ENCODE measurements at places on chromosomes 3 and 15.

GRCh38 chr15:66560856-66561525 is 4.8 kb downstream of the LCTL start:
- DNase-seq = no peak

DNA sequence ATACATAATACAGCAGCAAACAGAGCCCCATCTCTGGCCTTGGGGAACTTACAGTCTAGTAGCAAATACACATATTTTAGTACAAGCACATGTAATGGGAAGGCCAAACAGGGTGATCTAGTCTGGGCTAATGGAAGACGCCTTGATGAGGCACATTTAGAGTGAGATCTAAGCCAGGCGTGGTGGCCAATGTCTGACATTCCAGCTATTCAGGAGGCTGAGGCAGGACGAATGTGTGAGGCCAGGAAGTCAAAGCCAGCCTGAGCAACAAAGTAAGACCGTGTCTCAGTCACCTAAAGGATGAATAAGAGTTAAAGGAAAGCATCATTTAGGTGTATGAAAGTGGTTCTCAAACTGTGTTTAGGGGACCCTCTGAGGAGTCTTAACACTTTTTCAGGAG is 291.9 kb downstream of the MAGI1 start:
- DNase-seq = no peak

GRCh38 chr3:13785853-13786436 is 93.9 kb downstream of the WNT7A start:
- no peak for DNase-seq

DNA sequence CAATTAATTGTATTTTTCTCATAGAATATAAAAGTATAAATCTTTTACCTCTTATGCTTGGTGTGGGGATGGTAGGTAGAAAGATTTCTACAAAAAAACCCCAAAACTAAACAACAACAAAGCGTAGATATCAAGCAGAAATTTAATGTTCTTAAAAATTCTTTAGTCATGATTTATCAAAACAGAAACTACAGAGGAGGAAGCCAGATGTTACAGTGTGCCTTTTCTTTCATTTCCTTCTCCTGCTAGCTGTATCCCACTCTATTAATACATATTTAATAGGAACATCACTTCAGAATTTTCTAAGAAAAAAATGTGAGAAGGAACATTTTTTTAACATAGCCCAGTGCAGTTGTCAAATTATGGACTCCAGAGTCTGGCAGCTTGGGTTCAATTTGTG is 420.6 kb downstream of the TUSC7 start:
- no peak for DNase-seq

GRCh38 chr3:140225996-140226395 is 291.0 kb downstream of the CLSTN2 start:
- no peak for DNase-seq

DNA sequence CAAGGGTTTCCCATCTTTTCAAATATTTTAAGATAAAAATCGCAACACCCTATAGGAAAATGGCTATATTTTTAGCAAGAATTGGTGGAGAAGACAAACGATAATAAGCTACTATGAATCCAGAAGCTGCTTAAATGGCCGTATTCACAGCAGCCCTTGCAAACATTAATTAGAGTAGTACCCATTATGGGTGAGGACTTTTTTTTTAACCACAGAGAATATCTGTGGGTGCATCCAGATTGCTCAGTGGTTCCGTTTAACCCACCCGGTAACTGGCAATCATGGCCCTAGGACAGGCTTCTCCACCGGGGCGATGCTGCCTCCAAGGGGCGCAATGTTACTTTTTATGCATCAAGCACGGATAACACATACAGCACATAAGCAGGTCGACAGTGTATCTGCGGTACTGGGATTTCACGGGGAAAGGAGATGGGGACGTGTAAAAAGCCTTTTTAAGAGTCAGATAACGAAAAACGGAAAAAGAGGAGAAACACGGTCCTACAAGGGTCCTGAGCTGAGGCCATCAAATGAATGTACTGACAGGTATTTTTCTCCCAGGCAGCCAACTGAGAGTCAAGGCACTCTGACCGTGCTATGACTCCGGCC is 968 bp upstream of the TMEM266 start:
- no peak for DNase-seq

DNA sequence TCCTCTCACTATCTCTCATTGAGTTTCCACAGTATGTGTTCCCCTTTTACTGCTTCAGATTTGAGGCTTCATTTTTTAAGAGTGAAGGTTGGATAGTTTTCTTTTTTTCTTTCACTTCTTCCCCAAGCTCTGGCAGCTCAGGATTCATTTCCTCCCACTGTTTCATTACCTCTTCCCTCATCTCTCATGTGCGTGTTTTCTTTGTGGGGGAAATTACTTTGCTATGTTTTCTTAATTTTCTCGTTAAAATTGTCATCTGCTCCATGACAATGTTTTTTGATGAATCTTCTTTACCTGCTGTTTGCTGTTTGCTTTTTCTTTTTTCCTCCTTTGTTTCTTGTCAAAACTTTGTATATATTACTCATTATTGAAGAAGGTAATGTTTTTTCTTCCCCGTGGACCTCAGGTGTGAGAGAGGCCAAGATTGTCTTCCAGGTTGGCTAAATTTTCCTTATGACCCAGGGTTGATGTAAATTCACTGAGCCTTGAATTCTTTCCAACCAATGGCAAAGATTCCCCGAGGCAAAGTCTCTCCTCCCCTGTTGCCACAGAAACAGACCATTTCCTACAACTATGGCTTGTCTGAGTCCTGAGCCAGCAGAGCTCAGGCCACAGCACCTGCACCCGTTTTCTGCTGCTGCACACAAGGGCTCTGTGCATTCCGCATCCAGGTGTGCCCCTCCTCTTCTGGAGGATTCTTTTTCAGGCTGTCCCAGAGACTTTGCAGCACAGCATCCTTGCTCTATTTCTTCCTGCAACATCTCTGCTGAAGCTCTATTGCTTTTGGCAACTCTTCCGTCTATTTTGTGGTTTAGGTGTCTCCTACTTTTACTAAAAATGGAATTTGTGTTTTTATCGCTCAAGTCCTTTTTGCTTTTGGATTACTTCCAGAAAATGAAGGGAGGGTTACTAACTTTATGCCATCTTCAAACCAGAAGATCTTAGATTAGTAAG is 66.1 kb downstream of the NOX5 start:
- DNase-seq = no peak

GRCh38 chr3:148796799-148797198 is 30.8 kb upstream of the CPB1 start:
- no peak for DNase-seq

DNA sequence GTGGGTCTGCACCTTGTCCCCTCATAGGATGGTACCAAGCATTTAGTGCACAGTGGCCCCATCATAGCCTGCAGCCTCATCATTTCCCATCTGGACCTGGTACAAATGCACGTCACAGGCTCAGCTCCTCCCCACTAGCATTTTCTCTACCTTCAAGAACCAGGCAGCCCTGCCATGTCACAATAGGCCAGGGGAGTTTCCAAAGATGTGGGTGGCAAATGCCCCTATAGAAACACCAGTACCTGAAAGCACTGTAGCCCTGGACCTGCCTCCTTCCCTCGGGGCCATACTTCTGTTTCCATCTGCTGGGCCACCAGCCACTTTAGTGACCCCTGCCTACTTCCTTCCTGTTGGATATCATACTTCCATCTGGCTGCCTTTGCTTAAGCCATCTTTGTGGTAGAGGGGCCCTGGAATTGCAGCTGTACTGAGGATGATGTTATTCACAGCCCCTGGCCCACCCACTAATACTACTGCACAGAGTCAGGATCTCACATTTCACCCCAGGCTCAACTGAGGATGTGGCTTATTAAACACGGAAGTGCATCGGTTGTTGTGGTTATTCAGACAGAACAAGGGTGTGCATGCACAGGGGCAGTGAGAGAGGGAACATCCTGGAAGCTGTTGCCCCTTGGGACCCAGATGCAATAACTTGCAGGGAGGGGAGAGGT is 3.8 kb downstream of the TCTA start:
- DNase-seq = peak; percentile 63

GRCh38 chr3:184465883-184466412 is 86.1 kb downstream of the CHRD start:
- no peak for DNase-seq

GRCh38 chr15:90918034-90918788 is 14.1 kb downstream of the HDDC3 start:
- no peak for DNase-seq

- DNase-seq = no peak
Observed at GRCh38 chr15:62873203-62873602, 169.3 kb upstream of the TPM1 start.

DNA sequence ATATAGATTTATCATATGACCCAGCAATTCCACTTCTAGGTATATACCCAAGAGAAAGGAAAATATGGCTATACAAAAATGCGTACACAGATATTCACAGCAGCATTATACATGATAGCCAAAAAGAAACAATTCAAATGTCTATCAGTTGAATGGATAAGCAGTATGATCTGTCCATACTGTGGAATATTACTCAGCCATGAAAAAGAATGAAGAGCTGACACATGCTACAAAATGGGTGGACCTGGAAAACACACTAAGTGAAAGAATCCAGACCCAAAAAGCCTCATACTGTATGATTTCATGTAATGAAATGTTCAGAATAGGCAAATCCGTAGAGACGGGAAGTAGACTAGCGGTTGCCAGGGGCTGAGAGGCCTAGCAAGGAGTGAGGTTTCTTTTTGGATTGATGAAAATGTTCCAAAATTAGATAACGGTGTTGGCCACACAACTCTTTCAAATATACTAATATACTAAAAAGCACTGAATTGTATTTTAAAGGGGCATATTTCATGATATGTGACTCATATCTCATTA is 33.4 kb downstream of the FGD5 start:
- no peak for DNase-seq

DNA sequence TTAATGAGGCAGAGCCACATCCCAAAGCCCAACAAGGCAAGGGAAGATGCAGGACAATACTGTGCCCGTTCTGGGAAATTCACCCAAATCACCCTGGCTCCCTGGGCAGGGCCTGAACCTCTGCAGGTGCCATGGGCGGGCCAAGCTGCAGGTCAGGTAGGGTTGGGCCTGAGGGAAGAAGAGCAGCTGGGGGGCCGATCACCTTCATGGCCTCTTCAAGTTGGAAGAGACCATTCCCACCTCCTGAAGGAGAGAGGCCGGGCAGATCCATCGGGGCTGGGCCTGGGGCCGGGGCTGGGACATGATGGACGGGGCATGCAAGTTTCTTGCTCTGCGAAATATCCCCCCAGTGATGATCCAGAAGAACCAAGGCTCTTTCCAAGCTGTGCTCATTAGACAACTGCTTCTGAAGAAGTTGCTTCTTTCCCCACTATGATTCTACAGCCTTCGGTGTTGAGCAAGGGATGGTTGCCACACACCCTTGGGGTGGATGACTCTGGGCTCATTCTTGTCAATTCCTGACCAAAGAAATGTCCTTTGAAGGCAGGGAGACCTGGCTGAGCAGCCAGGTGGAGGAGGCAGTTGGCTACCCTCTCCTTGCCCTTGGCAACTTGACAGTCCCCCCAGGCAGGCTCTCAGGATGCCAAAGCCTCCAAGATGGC is 38.2 kb downstream of the KLHL25 start:
- DNase-seq = no peak

DNA sequence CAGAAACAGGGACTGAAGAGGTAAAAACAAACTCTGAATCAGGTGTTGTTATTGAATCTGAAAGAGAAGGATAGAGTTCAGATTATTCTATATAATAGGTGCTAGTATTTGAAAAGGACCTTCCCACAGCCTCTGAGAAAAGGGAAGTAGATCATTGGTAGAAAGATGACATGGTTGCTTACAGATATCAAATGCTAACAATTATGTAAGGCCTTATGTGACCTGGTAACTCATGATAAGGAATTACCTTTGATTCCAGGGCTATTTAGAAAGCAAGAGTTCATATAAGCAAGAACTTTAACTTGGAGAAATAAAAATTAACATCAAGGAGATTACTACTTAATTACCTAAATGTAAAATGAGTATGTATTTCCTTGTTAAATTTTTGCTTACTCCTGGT is 7.6 kb downstream of the SLC27A2 start:
- DNase-seq = no peak

- DNase-seq = no peak
Observed at GRCh38 chr3:160981217-160981938, 123.8 kb downstream of the B3GALNT1 start.

GRCh38 chr3:179750720-179751328 is 98.0 kb downstream of the USP13 start:
- no peak for DNase-seq

GRCh38 chr3:86867982-86868381 is 123.0 kb downstream of the VGLL3 start:
- DNase-seq = no peak

DNA sequence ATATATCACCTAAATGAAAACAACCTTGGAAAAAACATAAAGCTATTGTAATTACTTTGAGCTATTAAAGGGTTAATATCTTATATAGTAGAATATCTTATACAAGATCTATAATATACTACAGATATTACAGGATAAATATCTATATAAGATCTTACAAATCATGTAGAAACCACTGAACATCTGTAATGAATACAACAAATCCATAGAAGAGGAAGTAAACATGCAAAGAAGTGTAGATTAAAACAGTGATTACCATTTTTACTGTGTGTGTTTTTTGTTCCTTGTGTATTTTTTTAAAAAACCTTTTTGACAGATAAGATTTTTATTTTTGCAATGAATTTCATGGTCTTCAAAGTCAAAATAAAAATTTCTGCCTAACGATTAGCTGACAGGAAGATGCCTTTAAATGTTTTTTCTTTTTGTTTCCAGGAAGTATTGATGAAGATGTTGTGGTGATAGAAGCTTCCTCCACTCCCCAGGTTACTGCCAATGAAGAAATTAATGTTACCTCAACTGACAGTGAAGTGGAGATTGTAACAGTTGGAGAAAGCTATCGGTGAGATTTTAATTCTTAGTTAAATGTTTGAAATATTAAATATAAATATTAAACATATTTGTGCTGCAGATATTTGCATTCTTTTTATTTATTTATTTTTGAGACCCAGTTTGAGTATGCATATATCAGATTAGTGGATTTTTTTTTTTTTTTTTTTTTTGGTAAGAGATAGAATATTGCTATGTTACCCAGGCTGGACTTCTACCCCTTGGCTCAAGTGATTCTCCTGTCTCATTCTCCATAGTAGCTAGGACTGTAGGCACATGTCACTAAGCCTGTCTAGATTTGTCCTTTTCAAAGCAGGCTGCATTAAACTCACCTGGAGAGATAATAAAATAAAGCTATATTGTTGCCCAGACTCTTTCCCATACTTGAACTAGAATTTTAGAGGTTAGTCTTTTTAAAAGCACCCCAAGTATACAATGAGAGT is 52.8 kb upstream of the CCNB2 start:
- no peak for DNase-seq

GRCh38 chr3:30615615-30616346 is 9.4 kb downstream of the TGFBR2 start:
- DNase-seq = no peak

GRCh38 chr3:27696906-27697305 is 25.2 kb downstream of the EOMES start:
- no peak for DNase-seq
